Stimulated activated CD8-positive, alpha-beta memory T cell treated with anti-CD3 and anti-CD28 coated beads, Interleukin-15, amount 100 ng/mL, for 24 hours (primary cell): ENCODE measurements at places on chromosomes 6 and 20.

GRCh38 chr20:62795023-62795761 is 1.1 kb upstream of the MRGBP start:
- DNase-seq: peak; percentile 46

GRCh38 chr20:59403261-59403961 is 103.0 kb downstream of the EDN3 start:
- peak; percentile 75 for DNase-seq

GRCh38 chr6:19472153-19472552 is 365.0 kb upstream of the ID4 start:
- no peak for DNase-seq

DNA sequence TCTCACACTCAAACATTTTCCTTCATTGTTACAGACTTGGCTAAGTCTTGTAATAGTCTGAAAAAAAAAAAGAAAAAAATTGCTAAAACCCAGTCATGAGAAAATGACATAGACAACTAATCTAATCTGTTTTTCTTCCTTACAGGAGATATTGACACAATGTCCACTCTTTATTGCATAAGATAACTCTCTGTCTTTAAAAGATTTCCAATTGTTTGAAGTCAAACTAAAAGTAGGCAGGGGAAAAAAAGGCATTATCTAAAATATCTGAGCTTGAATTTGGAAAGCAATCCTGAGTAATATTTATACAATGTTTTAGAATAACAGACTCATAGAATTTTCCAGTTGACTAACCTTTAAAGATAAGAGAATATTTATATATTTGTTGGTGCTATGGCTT is 233.0 kb upstream of the CEP162 start:
- DNase-seq: no peak

DNA sequence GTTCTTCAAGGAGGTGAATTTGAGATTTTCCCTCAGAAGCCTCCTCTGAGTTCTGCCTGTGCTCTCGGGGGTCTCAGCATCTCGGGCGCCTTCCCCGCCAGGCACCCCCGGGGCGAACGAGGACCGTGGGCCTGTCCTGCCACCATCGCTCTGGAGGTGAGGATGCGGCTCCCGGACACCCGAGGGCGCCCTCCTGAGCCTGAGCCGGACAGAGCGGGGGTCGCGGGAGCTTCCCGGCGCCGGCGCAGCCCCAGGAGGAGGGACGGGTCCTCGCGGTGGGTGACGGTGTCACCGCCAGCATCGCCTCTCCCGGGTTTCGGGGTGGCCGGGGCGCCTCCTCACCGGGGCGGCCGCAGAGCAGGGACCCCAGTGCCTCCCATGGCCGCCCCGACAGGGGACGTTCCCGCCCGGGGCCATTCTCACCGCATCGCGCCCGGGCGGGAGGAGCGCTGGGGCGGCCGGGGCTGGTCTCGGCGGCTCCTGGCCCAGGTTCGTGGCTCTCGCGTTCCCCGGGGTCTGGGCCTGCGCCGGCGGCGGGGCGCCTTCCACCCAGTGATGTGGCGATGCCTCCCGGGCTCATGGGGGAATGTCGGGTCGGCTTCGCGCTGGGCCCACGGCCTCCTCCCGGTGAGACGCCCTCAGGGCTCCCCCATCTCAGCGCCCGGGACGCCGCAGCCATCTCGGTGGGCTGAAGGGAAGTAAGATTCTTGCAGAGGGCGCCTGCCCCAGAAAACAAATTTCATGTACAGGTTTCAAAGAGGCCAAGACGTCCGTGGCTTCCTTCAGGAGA is 210.5 kb downstream of the ERMARD start:
- DNase-seq: no peak

- DNase-seq: no peak
Measured at GRCh38 chr20:37911838-37912281, 8.9 kb downstream of the VSTM2L start.

DNA sequence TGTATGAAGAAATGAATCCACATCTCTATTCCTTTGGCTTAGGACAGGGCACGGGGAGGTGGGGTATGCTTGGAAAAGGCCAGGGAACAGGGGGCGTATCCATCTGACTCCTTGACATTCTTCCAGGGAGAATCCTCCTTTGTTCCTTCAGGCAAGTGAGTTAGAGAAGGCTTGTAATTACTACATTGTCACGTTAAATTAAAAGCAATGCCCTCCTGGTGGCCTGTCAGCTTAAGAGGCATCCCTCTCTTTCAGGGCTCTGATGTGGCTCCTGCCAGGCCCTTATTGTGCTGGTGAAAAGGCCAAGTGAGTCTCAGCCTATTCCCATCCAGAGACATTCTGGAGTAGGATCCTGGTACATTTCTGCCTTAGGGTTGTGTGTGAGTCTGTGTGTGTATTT is 128.3 kb downstream of the FOXA2 start:
- DNase-seq: no peak

DNA sequence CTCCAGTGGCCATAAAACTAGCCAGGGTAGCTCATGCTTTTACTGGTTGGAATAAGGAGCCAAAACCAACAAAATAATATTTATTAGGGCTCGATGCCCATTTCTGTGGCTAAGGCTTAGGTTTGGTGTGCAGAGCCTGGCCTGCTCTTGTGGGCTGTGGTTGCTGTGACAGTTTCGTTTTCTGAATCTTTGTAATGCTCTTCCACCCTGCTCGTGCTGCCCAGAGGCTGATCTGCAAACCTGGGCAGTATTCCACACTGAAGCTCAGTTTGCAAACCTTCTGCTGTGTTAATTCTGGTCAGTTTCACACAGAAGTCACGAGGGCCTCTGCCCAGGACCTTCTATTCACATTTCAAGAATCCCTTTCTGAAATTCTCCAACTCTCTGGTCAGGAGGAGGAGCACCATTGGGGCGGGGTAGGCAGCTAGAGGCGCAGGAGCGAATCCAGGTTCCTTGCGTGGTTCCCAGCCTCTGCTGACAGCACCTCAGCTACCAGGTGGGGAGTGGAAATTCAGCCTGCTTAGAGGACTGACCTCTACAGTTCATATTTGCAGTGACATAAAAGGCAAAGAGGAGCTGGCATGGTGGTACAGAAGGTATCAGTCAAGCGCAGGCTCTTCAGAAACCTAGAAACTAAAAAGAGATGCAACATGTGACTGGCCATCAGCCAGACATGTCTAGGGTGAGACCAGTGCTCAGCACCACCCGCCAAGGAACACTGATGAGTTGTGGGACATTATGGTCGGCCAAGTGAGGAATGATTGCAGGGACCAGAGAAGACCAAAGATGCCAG is 14.3 kb upstream of the C20orf144 start:
- no peak for DNase-seq

GRCh38 chr6:11062715-11063114 is 18.6 kb upstream of the ELOVL2 start:
- DNase-seq: no peak

GRCh38 chr20:20334489-20334888 is 33.4 kb upstream of the INSM1 start:
- no peak for DNase-seq

- no peak for DNase-seq
Measured at GRCh38 chr6:167747645-167748044, 79.1 kb upstream of the AFDN start.

- DNase-seq: no peak
Measured at GRCh38 chr6:40290816-40291215, 296.3 kb downstream of the LRFN2 start.

DNA sequence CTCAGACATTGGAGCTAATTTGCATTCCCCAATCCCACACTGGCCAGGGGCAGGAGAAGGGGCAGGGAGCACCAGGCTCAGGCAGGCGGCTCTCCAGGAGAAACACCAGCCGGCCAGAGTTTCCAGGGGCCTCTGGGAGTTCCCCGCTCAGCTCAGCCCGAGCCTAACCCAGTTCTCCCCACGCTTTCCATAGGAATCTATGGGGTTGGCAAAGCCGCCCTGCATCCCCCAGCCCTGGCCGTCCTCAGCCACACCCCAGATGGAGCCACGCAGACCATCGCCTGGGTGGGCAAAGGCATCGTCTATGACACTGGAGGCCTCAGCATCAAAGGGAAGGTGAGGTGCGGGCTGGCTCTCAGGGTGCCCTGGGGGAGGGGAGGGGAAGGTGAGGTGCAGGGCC is 8.2 kb downstream of the NPEPL1 start:
- no peak for DNase-seq

DNA sequence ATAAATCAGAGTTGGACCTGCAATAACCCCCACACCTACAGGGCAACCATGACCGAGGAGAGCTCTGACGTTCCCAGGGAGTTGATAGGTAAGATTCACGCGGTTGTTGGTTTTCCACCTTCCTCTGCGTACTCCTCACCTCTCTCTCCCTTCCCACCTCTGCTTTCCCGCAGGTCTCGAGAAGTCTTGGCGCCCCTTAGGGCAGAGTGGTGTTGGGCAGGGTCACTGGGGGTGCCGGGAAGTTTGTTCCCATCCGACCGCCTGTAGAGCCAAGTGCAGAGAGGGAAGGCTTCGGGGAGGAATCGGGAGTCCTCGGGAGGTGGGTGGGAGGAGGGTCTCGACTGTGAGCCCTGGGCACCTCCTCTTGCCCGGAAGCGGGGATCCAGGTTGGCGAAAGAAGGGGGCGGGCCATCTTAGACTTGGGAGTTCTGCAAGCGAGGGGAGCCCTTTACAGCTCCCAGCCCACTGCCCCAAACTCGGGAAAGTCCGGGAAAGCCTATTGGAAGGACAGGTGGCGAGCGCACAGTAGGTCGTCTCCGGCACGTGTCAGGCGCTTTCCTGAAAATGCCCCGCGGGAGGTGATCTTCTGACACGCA is 672 bp downstream of the CARMIL1 start:
- DNase-seq: no peak

DNA sequence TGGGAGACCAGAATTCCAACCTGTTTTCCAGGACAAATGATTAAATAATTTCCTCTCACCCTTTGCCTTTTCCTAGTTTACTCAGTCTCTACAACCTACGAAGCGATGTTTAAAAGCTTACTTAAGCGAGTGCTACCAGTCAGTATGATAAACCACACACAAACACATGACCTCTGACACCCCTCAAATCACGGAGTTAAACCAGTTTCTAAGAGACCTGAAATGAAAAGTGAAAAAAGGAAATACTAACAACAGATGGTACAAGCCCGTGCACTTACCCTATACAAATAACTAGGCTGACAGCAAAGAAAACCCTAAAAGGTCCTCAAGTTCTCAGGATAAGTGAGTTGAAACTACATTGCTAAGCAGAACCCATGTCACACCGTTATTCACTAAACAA is 7.7 kb downstream of the TNFRSF21 start:
- no peak for DNase-seq

DNA sequence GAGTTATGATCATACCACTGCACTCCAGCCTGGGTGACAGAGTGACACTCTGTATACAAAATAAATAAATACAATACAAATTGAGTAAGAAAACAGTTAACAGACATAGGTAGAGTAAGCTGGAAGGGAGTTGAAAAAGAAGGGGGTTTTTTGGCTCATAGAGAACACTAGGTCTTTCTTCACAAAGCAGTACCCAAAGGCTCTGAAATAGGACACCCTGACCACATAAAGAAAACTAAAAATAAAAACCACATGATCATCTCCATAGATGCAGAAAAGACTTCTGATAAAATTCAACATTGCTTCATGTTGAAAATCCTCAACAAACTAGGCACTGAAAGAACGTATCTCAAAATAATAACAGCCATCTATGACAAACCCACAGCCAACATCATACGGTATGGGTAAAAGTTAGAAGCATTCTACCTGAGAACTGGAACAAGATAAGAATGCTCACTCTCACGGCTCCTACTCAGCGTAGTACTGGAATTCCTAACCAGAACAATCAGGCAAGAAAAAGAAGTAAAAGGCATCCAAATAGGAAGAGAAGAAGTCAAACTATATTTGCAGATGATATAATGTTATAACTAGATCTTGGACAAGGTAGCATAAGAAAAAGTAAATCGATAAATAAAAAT is 48.6 kb downstream of the TOMM6 start:
- no peak for DNase-seq

DNA sequence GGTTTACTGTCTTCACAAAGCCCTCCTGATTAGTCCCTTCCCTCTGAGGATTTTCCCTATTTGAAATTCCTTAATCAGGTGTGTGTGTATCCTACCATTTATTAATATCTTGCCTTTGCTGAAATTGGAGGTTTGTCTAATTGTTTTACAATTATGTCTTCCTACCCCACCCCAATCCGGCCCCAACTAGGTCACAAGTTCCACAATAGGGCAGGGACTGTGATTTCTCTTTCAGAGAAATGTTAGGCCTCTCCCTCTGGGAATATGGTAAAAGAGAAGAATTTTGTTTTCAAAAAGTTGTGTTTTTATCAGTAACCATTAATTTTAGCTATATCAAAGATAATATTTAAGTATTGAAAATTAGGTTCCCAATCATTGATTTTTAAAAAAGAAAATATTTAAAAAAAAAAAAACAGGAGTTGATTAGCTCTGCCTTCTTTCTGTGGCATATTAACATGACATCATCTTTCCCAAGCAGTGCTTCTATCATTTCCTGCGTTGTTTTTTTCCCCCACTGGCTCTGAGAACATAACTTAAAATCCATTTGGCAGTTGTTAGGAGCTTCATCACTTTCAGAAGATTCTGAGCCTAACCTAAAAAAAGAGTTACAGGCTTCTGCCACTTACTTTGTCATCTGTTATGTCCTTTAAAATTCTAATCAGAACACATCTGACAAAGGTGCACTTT is 36.1 kb downstream of the BLOC1S5 start:
- no peak for DNase-seq
